Peyer's patch (tissue), 4 donors: ENCODE measurements at places on chromosomes 7 and 10. TPM values are rescaled to one million over a fixed set of nuclear protein-coding genes. Genes with fewer than 3 reads are reported as not detected.

MAGI2 gene
- total RNA-seq, result 3.2 TPM

SLC39A12 gene
- total RNA-seq, result not detected

GRCh38 chr10:1022413-1022812, 3.2 kb downstream of the IDI2 start:
- no peak overlapping the region for H3K4me3 ChIP-seq
- H3K36me3 ChIP-seq, result no peaks in the 10 kb centered on the region
- no peak for DNase-seq
- no peaks in the 10 kb centered on the region for H3K27me3 ChIP-seq

EXOC6 gene
- 10.5 TPM for total RNA-seq

AKR1C4 gene
- not detected for total RNA-seq
